ENCODE measurements at places on chromosomes 5 and 9.

DNA sequence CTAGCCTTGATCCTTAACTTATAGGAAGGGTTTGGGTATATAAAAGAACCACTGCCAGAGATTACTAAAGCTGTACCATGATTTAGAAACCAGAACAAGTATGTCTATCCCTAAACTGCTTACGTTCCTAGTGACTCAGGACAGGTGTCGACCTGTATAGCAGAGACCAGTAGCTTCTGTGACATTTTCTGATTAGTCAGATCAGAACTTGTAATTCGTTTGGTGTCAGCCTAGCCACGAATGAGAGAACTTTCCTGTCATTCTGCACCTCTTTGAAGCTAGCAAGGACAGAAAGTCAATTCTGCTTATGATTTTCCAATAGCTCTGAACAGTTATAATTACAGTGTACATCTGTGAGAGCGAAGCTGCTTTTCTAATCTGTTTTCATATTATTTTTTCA lies 39.5 kb downstream of the PRKACG start:
- DNase-seq, result no peak

DNA sequence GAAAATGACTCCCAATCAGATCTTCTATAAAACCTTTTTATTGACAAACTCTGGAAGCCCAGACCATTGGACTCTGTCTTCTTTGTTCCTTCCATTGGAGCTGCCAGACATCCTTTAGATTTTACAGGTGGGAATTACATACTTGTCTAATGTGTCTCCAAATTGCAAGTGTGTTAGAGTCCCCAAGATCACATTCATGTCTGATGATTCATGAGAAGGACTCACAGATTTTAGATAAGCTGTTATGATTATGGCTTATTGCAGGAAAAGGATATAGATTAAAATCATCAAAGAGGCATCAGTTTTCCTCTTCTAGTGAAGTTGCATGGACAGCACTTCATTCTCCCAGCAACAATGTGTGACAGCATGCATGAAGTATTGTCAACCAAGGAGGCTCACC lies 70.4 kb downstream of the MUSK start:
- no peak for DNase-seq

DNA sequence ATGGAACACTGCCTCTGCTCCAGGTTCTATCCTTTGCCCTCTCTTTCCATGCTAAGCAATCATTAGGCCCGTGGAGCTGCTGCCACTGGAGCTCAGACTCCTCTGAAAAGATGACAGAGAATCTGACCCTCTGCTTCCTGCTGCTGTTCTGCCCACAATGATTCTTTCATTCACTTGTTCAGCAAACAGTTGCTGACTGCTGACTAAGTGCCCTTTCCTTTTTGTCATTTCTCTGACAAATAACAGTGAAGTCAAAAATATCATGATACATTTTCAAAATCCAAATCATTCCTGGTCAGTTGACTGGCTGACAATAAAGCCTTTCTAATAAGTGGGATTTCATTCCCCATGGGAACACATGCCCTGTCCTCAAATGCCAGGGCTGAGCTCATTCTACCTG lies 110.1 kb downstream of the SIL1 start:
- no peak for DNase-seq

- no peak for DNase-seq
Observed at GRCh38 chr9:33197279-33198152, 30.4 kb upstream of the B4GALT1 start.

Measured in stimulated activated CD4-positive, alpha-beta T cell treated with anti-CD3 and anti-CD28 coated beads, Interleukin-1b, Interleukin-23, amount 100 ng/mL, for 24 hours (primary cell).